Lower lobe of right lung (tissue), 2 donors: ENCODE measurements at places on chromosomes 13 and 19. TPM values are rescaled to one million over a fixed set of nuclear protein-coding genes. Genes with fewer than 3 reads are reported as not detected.

GRCh38 chr19:41203371-41203770, 10.4 kb downstream of the CYP2S1 start:
- DNase-seq, result no peak
- H3K27me3 ChIP-seq, result no peaks in the 10 kb centered on the region
- H3K36me3 ChIP-seq, result peaks cover 6% of the 10 kb centered on the region
- H3K4me1 ChIP-seq, result no peaks in the 10 kb centered on the region

DNA sequence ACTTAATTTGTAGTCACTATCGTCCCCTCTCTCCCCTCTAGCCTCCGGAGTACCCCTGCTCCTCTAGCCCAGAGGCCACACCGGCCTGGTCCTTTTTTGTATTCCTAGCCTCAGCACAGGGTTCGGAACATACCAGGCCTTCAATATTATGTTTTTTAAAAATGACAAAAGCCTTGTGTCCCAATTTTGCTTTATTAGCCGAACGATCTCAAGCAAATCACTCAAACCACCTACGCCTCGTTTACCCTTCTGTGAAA, 463 bp upstream of the POMP start:
- H3K36me3 ChIP-seq, result peaks cover 22% of the 10 kb centered on the region
- no peak for DNase-seq
- peaks cover 53% of the 10 kb centered on the region for H3K4me1 ChIP-seq

GRCh38 chr19:18438331-18439024, 545 bp upstream of the ISYNA1 start:
- peak overlapping the region; percentile 65 for H3K27ac ChIP-seq
- H3K27me3 ChIP-seq, result no peaks in the 10 kb centered on the region
- no peak for DNase-seq

- no peaks in the 10 kb centered on the region for H3K27me3 ChIP-seq
- no peaks in the 10 kb centered on the region for H3K4me1 ChIP-seq
- H3K4me3 ChIP-seq, result no peak overlapping the region
- H3K36me3 ChIP-seq, result no peaks in the 10 kb centered on the region
- no peak overlapping the region for H3K27ac ChIP-seq
Observed at GRCh38 chr13:51261610-51262249, 39.5 kb downstream of the FAM124A start.

The LRRC25 gene
- total RNA-seq, result 35.4 TPM

- H3K27ac ChIP-seq, result no peak overlapping the region
- peaks cover 19% of the 10 kb centered on the region for H3K4me1 ChIP-seq
- H3K27me3 ChIP-seq, result peaks cover 30% of the 10 kb centered on the region
- H3K36me3 ChIP-seq, result no peaks in the 10 kb centered on the region
Observed at GRCh38 chr19:58355908-58356765, 2.8 kb upstream of the A1BG start.

DNA sequence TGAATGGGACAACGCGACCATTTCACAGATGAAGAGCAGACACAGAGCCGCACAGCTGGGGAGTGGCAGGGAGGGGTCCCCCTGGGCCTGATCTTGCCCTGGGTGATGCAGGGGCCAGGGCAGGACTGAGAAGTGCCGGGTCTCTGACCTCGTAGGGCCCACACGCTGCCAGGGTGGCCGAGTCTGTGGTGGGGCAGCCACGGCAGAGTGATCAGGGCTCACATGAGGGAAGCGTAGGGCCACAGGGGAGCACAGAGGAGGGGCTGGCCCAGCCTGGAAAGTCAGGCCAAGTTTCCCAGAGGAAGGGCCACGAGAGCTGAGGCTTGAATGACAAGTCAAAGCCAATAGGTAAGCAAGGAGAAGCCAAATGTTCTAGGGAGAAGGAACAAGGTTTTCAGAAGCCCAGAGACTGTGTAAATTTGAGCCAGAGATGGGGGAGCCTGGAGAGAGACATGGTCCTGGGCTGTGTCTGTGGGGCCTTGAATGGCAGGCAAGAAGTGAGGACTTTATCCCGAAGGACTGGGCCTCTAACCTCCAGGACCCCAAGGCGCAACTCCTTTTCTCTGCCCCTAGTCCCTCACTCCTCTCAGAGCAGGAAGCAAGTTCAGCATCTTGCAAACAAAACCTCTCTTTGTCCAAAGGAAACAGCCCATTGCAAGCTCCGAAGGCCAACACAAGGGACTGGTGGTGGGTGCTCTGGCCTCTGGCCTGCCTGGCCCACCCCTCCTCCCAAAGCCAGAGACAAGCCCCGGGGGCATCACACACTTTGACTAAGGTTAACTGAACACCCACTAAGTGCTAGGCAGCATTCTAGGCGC, 31.7 kb upstream of the FXYD3 start:
- no peak for DNase-seq
- H3K4me1 ChIP-seq, result no peaks in the 10 kb centered on the region

The CABP5 gene
- total RNA-seq, result not detected

- H3K36me3 ChIP-seq, result no peaks in the 10 kb centered on the region
- H3K27ac ChIP-seq, result no peak overlapping the region
- no peak overlapping the region for H3K4me3 ChIP-seq
- H3K4me1 ChIP-seq, result no peaks in the 10 kb centered on the region
- no peak for DNase-seq
Observed at GRCh38 chr19:4889034-4889815, 13.5 kb downstream of the ARRDC5 start.

The SHD gene
- not detected for total RNA-seq

DNA sequence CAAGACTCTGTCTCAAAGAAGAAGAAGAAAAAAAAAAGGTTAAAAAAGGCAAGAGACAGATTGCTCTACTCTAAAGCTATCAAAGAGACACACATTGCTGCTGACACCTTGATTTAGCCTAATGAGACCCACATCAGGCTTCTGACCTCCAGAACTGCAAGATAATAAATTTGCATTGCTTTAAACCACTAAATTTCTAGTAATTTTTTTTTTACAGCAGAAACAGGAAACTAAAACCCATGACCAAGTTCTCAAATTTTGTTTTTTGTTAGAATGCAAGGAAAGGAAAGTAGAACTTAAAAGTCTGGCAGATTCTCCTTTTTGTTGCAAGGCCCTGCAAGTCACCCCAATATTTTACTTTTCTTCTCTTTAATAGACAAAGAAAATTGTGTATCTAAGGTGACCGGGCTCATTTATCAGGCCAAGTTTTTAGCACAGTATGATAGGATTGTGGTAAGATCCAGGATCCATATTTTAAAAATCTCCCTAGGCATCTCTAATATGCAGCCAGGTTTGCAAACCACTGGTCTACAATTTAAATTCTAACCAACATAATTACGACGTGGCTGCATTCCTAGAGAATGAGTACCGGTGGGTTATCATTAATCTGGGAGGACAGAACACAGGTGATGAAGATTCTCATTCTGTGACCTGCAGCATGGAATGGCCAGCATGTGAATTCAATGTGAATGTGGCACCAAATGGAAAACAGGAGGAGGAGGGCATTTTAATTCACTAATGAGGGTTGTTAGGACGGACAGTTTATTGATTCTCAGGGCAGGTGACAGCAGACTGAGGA, 56.7 kb upstream of the MED4 start:
- H3K27me3 ChIP-seq, result no peaks in the 10 kb centered on the region
- peaks cover 13% of the 10 kb centered on the region for H3K4me1 ChIP-seq
- H3K27ac ChIP-seq, result peak overlapping the region; percentile 54

- H3K36me3 ChIP-seq, result no peaks in the 10 kb centered on the region
- H3K4me1 ChIP-seq, result peaks cover 14% of the 10 kb centered on the region
- H3K4me3 ChIP-seq, result no peak overlapping the region
- DNase-seq, result no peak
- H3K27me3 ChIP-seq, result peaks cover 16% of the 10 kb centered on the region
Observed at GRCh38 chr19:5824751-5825150, 14.8 kb downstream of the FUT6 start.

DNA sequence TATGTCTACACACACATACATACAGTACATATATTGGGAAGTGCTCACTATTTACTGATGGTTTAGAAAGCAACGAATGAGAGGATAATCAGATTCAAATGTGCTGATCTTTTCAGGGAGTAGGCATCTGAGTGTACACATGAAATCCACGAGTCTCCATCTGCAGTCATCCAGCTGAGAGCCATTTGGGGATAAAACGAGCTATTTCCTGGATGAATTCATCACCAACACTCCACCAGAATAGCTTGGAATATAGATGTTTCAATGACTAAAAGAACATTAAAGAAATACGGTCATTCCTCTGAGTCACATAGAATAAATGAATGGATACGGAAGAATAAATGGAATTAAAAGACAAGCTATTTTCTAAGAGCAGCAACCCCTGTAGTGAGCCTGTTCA, 721.6 kb upstream of the ARGLU1 start:
- no peaks in the 10 kb centered on the region for H3K4me1 ChIP-seq
- no peak for DNase-seq
- no peaks in the 10 kb centered on the region for H3K27me3 ChIP-seq
- H3K36me3 ChIP-seq, result no peaks in the 10 kb centered on the region
- H3K4me3 ChIP-seq, result no peak overlapping the region

GRCh38 chr13:99506634-99507033, 5.4 kb downstream of the TM9SF2 start:
- DNase-seq, result no peak
- peaks cover 68% of the 10 kb centered on the region for H3K4me1 ChIP-seq
- H3K27me3 ChIP-seq, result no peaks in the 10 kb centered on the region
- H3K27ac ChIP-seq, result no peak overlapping the region
- H3K36me3 ChIP-seq, result peaks cover 11% of the 10 kb centered on the region
- no peak overlapping the region for H3K4me3 ChIP-seq

The AMER2 gene
- total RNA-seq, result not detected

DNA sequence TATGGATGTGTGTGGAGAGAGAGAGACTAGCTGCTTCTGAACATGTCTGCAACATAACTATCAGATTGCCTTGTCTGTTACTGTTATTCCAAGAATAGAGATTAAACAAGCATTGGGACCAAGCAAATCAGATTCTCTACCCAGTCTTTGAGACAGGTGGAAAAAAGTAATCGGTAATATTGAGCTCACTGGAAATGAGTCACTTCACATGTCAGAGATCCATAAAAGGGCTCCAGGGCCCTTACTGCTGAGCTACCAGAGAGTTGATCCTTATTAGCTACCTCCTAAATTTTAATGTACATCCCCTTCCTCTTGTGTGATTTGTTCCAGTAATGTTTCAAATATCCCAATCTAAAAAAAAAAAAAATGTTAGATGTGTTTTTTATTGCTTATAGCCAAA, 2118.0 kb downstream of the PCDH9 start:
- H3K36me3 ChIP-seq, result no peaks in the 10 kb centered on the region
- H3K27ac ChIP-seq, result no peak overlapping the region
- no peaks in the 10 kb centered on the region for H3K27me3 ChIP-seq
- no peak for DNase-seq
- H3K4me1 ChIP-seq, result no peaks in the 10 kb centered on the region

DNA sequence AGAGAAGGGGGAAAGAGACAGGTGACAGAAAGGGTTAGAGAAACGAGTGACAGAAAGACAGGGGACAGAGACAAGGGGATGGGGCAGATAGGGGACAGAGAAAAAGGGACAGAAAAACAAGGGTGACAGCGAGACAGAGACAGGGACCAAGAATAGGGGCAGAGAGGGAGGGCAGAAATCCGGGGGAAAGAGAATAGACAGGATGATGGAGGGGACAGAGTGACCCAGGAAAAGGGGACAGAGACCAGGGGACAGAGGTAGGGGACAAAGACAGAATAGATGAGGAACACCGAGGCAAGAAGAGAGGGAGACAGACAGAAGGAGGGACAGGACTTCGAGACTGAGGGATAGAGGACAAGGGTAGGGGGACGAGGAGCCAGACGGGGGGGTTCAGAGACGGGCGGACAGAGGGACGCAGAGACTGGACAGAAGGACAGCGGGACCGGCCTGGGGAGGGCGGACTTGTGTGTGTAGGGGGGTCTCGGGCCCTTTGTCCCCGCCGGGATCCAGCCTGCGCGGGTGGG, 593 bp downstream of the CADM4 start:
- no peaks in the 10 kb centered on the region for H3K36me3 ChIP-seq
- peak overlapping the region; percentile 37 for H3K4me3 ChIP-seq
- H3K27me3 ChIP-seq, result peaks cover 8% of the 10 kb centered on the region
- peaks cover 8% of the 10 kb centered on the region for H3K4me1 ChIP-seq

DNA sequence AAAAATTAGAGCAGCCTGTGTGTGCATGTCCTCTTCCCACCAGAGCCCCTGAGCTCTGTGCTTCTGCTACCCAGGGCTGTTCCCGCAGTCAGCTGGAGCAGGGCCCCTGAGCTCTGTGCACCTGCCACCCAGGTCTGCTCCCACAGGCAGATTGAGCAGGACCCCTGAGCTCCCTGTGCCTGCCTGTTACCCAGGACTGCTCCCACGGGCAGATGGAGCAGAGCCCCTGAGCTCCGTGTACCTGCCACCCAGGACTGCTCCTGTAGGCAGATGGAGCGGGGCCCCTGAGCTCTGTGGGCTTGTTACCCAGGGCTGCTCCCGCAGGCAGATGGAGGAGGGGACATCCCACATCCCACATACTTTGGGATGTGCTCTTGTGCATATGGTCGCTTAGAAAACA, 186.8 kb upstream of the SOX1 start:
- no peak for DNase-seq
- H3K4me3 ChIP-seq, result no peak overlapping the region
- H3K36me3 ChIP-seq, result no peaks in the 10 kb centered on the region
- H3K27ac ChIP-seq, result no peak overlapping the region
- H3K4me1 ChIP-seq, result no peaks in the 10 kb centered on the region

The NLRP4 gene
- total RNA-seq, result not detected
